ENCODE measurements at places on chromosomes 6 and 20.
A peak's percentile ranks its signal among the peaks of the same experiment; 100 is the strongest.

DNA sequence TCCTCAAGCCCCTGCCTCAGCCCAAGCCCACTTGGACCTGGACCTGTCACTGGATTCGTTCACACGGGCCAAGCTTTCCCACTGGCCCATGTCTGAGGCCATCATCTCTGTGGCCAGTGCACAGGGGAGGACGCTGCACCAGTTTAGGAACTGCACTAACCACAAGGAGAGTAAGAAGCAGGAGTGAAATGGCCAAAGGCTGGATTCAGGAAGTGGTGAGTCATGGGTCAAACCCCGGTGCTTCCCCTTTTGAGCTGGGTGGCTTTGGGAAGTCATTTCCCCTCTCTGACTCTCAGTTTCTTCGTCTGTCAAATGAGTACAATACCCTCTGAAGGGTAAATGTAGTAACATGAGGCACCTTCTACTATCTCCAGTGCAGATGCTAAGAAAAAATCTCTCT, 87.9 kb downstream of the CD40 start:
- no peak for DNase-seq

- DNase-seq = no peak
Observed at GRCh38 chr20:32437391-32438074, 79.4 kb downstream of the ASXL1 start.

- DNase-seq = no peak
Observed at GRCh38 chr6:34696189-34696738, 303 bp downstream of the ILRUN start.

DNA sequence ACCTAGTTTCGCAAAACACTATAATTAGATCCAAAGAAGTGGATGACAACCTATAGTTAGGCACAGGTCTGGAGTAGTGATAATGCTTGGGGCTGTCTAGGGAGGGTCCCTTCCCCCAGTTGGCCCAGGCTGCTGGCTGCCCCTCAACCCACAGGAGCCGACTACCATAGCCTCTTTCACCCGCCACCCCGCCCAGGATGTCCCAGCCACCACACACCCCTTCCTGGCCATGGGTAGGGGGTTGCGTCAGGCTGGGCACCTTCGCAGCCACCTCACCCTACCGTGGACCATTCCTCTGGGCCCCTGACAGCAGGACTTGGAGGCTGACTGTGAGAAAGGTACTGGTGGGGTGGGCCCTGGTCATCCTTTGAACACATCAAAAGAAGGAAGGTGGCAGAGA, 8.5 kb downstream of the TFEB start:
- DNase-seq = no peak

DNA sequence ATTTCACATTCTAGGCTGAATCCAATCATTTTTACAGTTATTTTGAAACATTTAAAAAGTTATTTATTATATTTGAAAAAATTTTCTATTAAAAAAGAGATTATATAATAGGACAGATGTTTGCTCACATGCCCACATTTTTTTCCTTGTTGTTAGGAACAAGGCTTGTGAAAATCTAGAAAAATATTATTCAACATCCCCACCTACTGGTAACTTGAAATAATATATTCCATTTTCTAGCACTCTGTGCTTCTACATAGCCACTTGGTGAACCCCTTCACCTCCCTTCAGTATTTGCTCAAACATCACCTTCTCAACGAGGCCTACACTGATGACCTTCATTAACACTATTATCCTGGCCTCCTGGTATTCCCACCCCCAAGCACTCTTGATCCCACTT, 18.3 kb upstream of the GPRC6A start:
- DNase-seq = no peak

- no peak for DNase-seq
Observed at GRCh38 chr20:62662422-62662821, 20.1 kb downstream of the SLCO4A1 start.

GRCh38 chr20:15506311-15506710, 1066.9 kb downstream of the KIF16B start:
- no peak for DNase-seq

- no peak for DNase-seq
Observed at GRCh38 chr6:141808662-141809061, 324.1 kb upstream of the GJE1 start.

DNA sequence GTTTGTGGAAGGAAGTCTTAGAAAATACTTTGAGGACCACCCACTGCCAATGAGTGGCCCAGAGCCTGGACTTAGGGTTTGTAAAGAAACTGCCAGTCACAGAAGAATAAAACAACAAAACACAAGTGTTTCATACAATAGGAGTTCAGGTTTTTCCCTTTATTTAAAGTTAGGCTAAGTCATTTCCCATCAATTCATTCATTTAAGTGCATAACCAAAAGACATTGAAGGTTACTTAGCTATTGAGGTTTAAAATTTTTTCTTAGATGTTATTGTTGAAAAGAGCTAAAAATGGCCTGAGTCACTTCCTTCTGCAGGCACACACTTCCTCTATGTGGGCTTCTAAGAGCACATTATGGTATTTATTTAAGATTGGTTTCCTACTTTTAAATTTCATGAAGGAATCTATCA, 54.2 kb downstream of the ARMC2 start:
- peak; percentile 21 for DNase-seq

GRCh38 chr20:53535878-53536277, 57.8 kb downstream of the ZNF217 start:
- DNase-seq = no peak

DNA sequence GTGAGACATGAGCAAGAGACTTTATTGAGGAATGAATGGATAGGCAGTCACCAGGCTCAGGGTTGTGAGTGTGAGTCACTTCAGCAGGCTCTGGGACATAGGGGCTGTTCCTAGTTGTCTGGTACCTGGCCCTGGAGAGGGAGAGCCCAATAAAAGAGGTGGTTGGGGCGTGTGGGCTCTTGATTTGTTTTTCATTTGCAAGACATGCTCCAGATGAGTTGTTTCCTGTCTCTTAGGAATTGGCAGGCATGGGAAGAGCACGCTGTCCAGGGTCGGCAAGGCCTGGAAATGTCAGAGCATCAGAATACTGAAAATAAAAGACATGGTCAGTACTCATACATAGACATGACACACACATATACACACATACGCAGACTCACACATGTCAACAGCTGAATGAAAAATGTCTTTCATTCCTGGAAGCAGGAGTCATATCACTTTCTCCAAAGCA, 166.3 kb upstream of the SULF2 start:
- no peak for DNase-seq

- no peak for DNase-seq
Observed at GRCh38 chr6:9492790-9493189, 922.1 kb downstream of the TFAP2A start.

GRCh38 chr6:138772596-138773176, 883 bp upstream of the CCDC28A start:
- DNase-seq = no peak

DNA sequence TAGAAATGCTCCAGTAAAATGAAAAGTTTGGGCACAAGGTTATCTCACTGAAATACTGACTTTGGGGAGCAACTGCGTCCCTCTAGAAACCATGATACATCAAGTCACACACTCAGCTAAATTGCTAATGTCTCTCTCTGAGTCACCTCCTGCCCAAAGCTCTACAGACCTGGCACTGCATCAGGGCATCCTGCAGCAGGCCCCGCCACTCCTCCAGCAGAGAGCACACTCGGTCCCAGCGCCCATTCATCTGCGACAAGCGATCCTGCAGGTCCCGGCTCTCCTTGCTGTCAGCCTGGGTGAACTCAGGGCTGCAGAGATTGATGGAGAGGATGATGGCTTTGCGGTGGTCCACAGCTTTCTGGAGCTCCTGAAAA, 329.0 kb downstream of the ESR1 start:
- no peak for DNase-seq

- DNase-seq = no peak
Observed at GRCh38 chr6:75199889-75200288, 6.0 kb downstream of the COL12A1 start.

- DNase-seq = no peak
Observed at GRCh38 chr6:33508935-33509926, 54.9 kb downstream of the ZBTB9 start.

- no peak for DNase-seq
Observed at GRCh38 chr6:108169464-108170331, 3.9 kb downstream of the NR2E1 start.

DNA sequence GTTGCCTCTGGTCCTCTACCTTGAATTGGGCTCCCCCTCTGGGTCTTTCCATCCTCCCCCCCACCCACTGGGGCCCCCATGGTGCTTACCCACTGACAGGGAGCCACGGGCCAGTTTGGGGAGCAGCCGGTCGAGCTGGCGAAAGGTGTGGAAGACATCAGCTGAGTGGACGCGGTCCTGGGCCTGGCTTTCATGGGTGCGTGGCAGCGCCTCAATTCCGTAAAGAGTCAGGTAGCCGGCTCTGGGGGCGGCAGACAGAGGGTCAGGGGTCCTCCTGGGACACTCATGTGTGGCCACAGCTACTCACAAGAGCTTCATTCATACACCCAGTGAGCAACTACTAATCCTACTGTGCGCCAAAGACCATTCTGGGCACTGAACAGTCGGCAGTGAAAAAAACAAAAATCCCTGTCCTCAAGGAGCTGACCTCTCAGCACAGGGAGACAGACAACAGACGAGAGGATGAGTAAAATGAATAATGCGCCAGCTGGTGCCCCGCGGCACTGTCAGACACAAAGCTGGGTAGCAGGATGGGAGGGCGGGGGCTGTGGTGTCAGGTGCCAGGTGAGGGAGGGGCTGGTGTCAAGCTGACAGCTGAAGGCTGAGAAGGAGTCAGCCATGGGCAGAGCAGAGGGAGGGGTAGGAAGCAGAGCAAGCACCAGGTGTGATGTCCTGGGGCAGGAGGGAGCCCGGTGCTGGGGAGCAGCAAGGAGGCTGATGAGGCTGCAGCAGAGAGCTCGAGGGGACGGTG, 28.3 kb downstream of the PTGIS start:
- DNase-seq = no peak

GRCh38 chr6:45644720-45645119, 267.0 kb upstream of the SUPT3H start:
- no peak for DNase-seq

GRCh38 chr6:34566830-34567546, 10.9 kb upstream of the SPDEF start:
- no peak for DNase-seq

DNA sequence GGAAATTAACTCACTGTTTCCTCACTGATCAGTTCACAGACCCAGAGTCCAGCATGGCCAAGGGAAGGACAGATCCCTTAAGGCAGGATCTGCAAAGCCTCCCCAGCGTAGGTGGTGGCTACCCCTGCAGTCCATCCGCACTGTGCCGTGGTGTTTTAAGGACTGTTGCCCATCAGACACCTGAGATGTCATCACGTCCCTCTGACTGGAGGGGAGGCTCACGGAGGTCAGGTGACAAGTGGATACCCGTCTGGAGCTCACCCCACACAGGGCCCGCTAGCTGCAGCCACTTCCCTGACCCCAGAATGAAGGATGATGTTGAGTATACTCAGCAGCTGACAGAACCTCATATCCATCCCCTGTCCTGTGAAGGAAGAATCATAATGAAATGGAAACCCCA, 161.8 kb upstream of the GGTLC1 start:
- no peak for DNase-seq

DNA sequence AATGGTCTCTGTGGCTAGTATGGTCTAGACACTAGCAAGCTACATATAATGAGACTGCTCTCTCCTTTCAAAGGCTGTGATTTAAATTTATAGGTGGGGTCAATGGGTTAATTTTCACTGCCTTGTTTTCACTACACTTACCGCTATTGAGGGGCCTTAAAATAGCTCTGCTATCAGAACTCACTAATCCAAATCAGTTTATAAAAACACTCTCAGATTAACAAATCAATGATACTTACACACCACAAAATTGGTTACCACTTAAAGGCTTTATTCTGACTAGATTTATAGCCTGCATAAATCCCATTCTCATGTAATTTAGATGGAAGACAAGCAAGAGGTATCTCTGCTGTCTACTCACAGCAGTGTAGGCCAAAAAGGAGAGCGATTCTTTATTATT, 313.0 kb upstream of the AGPAT4 start:
- DNase-seq = no peak

GRCh38 chr20:51321343-51322163, 221.0 kb downstream of the NFATC2 start:
- DNase-seq = no peak

- DNase-seq = no peak
Observed at GRCh38 chr6:157989541-157990289, 8.1 kb downstream of the SYNJ2 start.

GRCh38 chr6:90187437-90188121, 109.1 kb downstream of the BACH2 start:
- DNase-seq = no peak

DNA sequence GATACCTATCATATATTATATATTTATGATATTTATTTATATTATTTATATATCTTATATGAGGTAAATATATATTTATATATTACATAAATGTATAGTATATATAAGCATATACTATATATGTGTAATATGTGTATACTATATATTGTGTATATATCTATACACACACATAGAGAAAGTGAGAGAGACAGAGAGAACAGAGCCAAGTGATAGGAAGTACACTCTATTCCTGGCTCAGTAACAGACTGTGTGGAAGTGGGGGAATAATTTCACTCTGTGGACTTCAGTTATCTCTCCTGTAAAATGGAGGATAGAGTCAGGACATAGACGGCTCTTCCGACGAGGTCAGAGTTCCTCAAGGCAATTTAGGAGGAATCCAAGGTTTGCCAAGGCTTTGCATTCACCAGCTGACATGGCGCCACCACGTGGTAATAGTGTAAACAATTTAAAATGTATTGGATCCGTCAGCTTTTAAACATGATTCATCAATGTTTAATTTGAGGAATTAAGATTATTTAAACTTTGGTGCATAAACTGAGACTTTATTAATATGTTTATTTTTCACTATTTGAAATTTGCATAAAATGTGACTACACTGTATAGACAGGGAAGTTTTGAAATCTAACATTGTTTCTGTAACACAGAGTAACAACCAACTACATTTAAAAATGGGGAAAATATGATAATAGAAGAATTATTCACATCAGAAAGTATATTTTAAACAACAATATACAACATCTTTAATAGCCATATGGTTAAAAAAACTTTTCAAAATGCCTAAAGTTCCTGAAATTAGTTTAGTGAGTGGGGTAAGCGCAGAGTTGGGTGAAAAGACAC, 75.4 kb upstream of the TMEM244 start:
- DNase-seq = peak; percentile 55

DNA sequence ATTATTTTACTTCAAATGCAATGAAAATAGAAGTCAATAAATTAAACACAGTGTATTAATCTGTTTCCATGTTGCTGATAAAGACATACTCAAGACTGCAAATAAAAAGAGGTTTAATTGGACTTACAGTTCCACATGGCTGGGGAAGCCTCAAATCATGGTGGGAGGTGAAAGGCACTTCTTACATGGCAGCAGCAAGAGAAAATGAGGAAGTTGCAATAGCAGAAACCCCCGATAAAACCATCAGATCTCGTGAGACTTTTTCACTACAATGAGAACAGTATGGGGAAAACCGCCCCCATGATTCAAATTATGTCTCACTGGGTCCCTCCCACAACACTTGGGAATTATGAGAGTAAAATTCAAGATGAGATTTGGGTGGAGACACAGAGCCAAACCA, 82.2 kb downstream of the GPR63 start:
- no peak for DNase-seq

- DNase-seq = no peak
Observed at GRCh38 chr20:45309075-45309474, 976 bp upstream of the MATN4 start.
